ENCODE measurements at places on chromosomes 16 and 17. TPM values are rescaled to one million over a fixed set of nuclear protein-coding genes. Genes with fewer than 3 reads are reported as not detected.

CCDC40 gene
- polyA plus RNA-seq, result 21.5 TPM

NPIPB6 gene
- 3.8 TPM for polyA plus RNA-seq

WNT3 gene
- 1.7 TPM for polyA plus RNA-seq

DHRS7C gene
- not detected for polyA plus RNA-seq

DNA sequence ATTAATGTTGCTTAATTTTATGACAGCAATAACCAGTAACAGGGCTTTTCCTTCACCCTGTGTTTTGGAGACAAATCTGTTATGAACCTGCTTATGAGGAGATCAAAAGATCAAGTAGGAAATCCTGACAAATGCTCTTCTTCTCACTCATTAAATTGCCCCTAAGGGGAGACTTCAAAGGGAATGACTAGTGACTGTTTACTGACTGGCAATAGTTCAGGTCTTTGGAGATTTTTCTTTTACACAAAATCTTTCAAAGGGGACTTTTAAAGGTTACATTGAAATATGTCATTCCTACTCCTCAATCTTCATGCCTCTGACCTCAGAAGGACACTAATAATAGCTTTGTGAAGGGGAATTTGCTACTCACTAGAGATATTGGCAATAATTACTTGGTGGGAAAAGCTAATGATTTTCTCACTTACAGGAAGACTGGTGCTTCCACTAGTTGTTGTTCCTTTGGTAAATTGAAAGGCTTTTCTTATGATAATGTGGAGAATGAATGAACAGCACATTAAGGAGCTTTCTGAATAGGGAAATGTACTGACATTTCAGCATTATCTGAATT lies 292.9 kb upstream of the CA10 start:
- DNase-seq, result no peak

DNA sequence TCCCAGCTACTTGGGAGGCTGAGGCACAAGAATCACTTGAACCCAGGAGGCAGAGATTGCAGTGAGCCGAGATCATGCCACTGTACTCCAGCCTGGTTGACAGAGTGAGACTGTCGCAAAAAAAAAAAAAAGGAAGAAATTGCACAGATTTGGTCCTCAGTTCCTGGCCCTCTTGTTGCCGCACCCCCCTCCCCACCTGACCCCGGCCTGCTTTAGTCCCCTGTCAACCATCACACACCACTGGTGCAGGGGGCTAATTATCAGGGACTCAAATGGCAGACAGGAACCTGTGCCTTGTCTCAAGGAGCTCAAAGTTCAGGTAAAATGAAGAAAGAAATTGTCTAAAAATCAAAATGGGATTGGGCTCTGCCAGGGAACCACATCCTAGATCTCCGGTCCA lies 28.1 kb downstream of the NGFR start:
- no peak for DNase-seq
